Stimulated activated CD8-positive, alpha-beta memory T cell treated with anti-CD3 and anti-CD28 coated beads, Interleukin-4, amount 100 ng/mL, for 1 hour (primary cell): ENCODE measurements at places on chromosomes 13 and 19.

DNA sequence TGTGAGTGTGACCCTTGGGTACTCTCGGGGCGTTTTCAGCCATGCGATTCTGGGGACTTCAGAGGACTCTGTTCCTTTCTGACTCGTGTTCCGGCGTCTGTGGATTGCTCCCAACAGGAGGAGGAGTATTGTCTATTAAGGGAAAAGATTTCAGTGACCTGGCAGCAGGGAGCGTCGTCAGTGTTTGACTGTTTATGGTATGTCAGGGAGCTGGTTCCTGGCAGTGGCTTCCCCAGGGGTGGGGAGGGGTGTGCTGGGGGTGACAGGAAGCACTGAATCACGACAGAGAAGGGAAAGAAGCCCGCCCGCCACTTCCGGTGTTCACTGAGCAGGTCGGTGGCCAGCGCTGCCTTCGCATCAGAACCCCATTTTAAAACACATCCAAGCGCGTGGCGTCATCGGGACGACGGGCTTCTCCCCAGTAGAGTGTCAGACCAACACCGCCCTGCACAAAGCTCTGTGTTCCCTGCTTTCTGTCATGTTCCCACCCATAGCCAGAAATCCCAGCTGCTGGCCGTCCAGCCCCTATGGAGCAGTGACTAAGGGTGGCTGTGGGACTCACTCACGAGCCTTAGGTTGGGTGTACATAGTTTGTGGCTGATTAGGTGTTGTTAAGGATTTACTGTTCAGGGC, 33.8 kb downstream of the COL4A2 start:
- DNase-seq = peak; percentile 14

DNA sequence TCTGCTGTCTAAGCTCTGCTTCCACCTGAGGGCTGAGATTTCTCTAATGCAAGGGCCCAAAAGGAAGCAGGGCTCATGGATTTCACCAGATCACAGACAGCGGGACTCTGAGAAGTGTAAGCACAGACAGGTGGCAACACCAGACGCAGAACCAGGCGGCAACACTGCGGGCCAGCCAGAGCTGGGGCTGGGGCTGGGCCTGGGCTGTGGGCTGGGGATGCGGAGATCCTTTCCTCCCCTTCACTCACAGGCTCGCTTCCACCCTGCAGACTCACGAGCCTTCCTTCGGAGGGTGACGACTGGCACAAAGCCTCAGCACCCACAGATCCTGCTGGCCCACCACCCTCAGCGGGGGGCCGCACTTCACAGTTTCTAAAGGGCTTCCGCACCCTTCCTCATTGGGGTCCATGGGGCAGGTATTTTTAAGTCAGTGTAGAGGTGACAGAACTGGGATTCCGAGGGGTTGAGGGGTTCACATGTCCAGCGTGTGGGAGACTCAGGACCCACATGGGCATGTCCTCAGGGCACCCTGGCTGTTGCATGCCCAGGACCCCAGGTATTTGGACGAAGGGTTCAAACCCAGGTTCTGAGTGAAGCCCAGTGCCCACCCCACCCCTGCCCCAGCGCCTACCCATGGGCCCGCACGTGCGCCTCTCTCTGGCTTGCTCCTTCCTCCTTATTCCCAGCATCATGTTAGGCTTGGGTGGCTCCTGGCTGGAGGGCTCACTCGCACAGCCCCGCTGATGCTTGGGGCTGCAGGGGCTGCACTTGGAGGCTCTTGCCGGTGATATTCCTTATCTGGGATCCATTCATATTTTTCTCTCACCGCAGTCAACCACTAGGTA, 137.3 kb upstream of the GPR12 start:
- DNase-seq = no peak

GRCh38 chr19:34432797-34433196, 4.6 kb downstream of the UBA2 start:
- DNase-seq = no peak

GRCh38 chr13:101726681-101727080, 274.2 kb downstream of the ITGBL1 start:
- DNase-seq = no peak

- no peak for DNase-seq
Measured at GRCh38 chr19:14073261-14073924, 807 bp downstream of the MISP3 start.

GRCh38 chr13:44932850-44933251, 56.4 kb downstream of the NUFIP1 start:
- no peak for DNase-seq

- no peak for DNase-seq
Measured at GRCh38 chr19:4742723-4743646, 19.3 kb upstream of the DPP9 start.
